ENCODE measurements at places on chromosomes 1 and 21.

GRCh38 chr1:178048426-178048825, 45.5 kb upstream of the RASAL2 start:
- no peak for DNase-seq

GRCh38 chr21:42747276-42747701, 93.9 kb downstream of the PDE9A start:
- DNase-seq = no peak

GRCh38 chr1:180728472-180729106, 96.8 kb downstream of the XPR1 start:
- DNase-seq = no peak

DNA sequence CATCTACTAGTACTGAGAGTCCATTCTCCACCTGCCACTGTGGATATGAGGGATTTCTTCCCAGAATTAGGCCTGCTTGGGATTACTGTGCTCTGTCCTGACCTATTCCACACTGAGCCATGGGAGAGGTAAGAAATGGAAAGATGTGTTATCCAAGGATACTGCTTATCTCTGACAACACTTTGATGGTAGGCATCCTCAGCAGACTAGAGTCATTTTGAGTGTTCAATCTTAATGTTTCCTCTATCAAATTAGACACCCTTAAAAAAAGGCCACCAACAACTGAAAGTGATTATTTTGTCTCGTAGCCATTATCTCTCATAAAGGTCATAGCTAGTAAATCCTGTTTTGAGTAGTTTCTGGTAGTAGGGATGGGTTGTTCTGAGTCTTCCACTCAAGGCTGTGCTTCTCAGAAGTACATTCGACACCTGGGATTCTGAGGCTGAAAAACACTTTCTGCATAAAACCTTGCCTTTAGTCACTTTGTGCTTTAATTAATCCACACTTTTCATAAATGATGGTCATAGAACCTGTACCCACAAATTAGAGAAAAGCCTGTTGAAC, 8.8 kb downstream of the ATPAF1 start:
- no peak for DNase-seq

DNA sequence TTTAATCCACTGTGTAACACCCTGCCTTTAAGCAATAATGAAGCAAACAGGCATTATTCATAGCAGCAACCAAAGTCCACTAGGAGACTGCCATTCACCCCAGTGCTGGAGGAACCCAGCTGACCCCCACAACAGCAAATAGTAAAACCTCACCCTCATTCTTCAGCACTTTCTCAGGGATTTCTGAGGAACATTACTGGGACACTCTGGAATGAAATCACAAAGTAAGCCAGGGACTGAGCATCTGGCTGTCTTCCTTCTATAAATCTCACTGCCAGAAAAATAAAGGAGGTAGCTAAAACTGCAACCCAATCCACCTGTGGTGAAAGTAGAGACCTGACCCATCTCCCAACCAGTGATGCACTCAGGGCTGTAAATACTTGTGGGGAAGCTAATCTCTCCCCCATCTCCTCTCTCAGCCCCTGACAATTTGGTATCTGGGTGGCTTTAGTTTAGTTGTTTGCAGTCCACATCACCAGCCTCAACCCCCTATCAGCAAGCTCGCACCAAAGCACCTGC, 47.1 kb downstream of the COL6A1 start:
- peak; percentile 75 for DNase-seq
